ENCODE measurements at places on chromosomes 2 and 18.

- DNase-seq = peak; percentile 79
These were observed 67.8 kb upstream of the EPAS1 start for GRCh38 chr2:46229134-46230063.

DNA sequence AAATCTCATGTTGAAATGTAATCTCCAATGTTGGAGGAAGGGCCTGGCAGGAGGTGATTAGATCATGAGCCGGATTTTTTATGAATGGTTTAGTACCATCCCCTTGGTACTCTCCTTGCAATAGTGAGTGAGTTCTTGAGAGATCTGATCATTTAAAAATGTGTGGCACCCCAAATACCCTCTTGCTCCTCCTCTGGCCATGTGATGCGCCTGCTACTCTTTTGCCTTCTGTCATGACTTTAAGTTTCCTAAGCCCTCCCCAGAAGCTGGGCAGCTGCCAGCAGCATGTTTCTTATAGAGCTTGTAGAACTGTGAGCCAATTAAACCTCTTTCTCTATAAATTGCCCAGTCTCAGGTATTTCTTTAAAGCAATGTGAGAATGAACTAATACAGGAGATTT is 72.6 kb upstream of the FIGN start:
- no peak for DNase-seq

DNA sequence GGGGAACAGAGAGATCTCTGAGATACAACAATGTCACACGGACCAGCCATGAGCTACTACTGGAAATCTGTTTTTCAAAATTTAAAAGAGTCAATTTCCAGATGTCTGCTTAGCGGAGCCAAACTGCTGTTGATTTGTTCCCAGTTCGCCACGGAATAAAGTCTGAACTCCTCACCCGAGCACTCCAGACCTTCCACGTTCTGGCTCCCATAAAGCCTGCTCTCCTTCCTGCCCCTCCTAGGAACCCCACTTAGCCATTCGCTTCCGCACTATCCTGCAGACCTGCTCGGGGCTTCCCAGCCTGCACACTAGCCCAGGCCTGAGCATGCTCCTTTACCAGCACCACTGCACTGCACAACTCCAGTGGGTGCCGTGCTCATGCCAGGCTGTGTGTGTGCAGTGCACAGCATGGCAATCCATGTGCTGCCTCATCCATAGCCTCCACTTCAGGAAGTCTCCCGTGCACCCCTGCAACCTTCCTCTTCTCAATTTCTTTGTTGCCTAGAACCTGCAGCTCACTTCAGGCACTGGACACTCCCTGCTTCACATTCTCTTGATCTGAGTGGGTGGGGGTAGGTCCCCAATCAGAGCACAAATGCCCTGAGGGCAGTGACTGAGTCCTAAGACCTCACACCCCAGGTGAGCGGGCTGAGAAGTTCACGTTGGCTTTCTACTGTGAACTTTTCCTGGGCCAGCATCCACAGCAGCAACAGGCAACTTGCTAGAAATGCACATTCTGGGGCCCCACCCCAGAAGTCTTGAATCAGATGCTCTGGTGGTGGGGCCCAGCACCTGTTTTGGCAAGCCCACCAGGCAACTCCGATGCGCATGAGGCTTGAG is 53.7 kb downstream of the ZBTB7C start:
- no peak for DNase-seq

GRCh38 chr2:45992021-45992740 is 305.0 kb upstream of the EPAS1 start:
- no peak for DNase-seq

DNA sequence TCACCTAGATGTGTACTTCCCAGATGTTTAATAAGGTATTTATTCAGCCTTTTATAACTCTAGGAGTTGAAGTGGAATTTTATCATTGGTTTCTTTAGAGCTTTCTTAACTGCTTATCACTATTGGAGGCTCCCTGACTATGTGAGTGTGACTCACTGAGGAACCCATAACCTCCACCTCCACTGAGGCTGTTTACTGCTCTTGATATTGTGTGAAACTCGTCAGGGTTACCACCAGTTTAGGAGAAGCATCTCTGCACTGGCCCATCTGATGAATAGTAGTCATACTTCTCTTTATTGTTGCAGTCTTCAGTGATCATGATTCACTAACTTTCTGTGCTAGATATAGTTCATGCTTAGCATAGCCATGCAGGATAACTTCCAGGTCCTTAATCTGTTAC is 79.6 kb upstream of the UBXN4 start:
- DNase-seq = peak; percentile 1

- DNase-seq = no peak
These were observed 11.2 kb upstream of the LBH start for GRCh38 chr2:30219886-30220875.

GRCh38 chr2:236969767-236970655 is 115.7 kb upstream of the COPS8 start:
- DNase-seq = no peak

DNA sequence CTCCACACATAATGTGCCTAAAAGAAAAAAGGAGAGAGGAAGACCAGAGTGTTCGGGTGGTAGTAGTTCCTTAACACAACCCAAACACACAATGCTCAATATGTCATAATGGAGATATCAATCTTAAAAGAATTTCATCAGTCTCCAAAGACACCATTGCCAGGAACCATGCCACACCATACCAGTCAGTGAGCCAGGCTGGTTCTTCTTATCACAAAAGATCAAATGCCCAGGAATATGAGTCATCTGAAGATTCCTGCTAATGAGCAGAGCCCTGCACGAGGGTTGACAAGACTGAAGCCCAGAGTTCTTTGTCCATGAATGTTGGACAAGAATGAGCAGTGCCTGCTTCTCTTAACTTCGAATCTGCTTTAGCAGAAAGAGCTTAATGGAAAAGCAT is 262.3 kb downstream of the ZNF516 start:
- DNase-seq = no peak

GRCh38 chr2:7835693-7836680 is 845.9 kb upstream of the ID2 start:
- DNase-seq = no peak

DNA sequence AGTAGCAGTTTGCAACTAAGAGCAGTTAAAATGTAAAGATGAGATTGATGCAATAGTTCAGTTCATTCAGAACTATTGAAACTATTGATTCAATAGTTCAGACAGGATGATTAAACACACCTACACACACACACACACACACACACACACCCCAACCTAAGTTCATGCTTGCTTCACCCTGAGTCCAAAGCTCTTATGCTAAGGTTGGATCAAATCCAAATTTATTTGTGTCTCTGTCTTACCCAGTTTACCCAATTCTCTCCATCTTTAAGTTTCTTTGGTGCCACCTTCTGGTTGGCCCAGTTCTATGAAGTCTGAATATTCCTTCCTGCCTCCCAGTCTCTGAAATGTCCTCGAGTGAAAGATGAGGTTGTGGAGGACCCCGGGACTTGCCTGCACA is 5.1 kb downstream of the SERPINB8 start:
- DNase-seq = peak; percentile 28

DNA sequence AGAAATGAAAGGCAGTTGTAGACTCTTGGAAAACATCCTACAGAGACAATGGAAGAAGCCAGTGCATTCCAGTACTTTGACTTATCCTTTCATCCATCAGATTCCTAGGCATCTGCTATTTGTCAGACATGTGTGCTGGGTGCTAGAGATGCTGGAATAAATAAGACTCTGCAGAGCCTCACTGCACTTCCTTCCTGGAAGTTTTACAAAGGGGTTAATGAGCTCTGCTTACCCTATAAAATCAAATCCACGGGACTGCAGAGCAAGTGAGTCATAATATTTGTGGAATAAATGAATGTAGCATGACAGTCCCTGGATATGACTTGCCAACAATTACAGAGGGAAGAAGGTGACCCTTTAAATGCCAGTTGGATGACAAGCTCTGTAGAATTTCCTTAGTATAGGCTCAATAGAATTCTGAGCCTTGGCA is 52.7 kb upstream of the NPAS2 start:
- peak; percentile 76 for DNase-seq

DNA sequence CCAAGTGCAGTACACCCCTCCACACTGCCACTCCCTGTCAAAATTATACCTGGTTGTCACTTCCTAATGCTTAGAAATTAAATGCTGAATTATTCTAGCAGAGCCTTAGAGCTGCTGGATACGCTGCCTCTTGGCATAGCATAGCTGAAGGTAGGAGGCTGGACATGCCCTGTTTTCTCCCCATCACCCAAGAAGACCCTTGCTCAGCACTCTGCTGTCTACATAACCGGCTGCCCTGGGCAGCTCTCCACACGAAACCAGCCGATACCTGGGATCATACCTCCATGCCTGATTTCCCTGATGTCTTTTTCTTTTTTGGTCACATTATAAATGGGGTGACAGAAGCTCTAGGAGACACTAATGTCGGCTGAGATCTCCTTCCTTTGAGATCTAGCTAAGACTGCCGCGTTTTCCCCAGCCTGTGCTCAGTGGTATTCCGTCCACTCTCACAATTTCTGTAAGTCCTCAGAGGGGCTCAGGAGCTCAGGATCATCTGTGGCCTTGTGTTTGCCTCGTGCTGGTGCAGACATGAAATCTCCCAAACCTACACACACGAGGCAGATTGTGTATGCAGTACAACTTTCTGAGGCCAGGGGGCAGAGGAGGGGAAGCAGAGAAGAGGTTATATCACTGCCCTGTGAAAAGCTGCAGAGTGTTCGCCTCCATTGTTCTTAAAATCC is 13.5 kb upstream of the ZAP70 start:
- peak; percentile 33 for DNase-seq

GRCh38 chr18:21678859-21679258 is 25.7 kb downstream of the ABHD3 start:
- peak; percentile 24 for DNase-seq

GRCh38 chr18:74916773-74917393 is 292.1 kb downstream of the PTGR3 start:
- DNase-seq = no peak

GRCh38 chr18:59960272-59960671 is 60.5 kb downstream of the PMAIP1 start:
- DNase-seq = no peak

GRCh38 chr2:158553257-158553656 is 96.5 kb downstream of the PKP4 start:
- DNase-seq = no peak

DNA sequence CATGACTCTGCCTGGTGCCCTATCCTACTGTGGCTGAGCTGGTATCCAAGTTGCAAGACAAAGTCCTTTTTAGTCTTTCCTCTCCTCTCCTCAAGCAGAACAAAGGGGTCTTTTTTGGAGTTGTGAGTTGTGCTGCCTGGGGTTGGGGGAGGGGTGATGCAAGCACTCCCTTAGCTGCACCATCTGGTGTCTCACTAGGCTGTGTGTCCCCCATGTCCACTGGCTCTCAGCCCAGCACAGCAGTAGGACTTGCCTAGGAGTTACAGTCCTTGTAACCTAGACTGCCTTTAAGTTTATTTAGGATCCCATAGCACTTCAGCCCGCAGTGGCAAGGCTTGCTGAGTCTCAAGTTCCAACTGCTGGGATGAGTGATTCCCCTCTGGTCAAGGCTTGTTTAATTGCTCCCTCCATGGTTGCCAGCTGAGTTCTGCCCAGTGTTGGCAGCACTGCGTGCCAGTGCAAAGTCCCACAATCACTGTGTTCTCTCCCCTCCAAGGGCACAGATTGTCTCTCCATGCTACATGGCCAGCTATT is 13.2 kb upstream of the ILKAP start:
- DNase-seq = no peak

DNA sequence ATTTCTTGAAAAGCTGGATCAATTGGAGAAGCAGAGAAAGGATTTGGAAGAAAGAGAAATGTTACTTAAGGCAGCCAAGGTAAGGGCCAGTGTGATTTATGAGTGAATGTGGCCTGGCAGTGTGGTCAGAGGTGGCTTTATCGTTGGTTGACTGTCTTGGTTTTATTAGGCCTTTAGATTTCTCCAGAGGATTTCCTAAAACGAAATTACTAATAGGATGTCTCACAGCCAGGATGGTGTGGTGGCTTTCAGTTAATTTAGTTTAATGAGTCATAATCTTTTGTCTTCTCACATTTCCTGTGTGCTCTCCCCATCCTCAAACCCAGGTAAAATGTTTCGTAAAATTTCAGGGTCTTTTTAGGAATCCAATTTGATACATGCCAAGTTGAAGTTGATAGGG is 100.8 kb downstream of the TAF4B start:
- no peak for DNase-seq

- DNase-seq = no peak
These were observed 27.6 kb upstream of the FANCL start for GRCh38 chr2:58268685-58269084.

GRCh38 chr2:239668651-239669050 is 267.8 kb upstream of the HDAC4 start:
- DNase-seq = no peak

GRCh38 chr2:172195836-172196376 is 93.2 kb upstream of the DLX2 start:
- no peak for DNase-seq

GRCh38 chr2:131039908-131040660 is 53.2 kb downstream of the FAM168B start:
- no peak for DNase-seq
